ENCODE measurements at places on chromosomes 6 and 20. TPM values are rescaled to one million over a fixed set of nuclear protein-coding genes. Genes with fewer than 3 reads are reported as not detected.

- DNase-seq: no peak
These were observed 29.0 kb downstream of the L3MBTL3 start for GRCh38 chr6:130047088-130047995.

- no peak for DNase-seq
These were observed 131.1 kb downstream of the VEGFA start for GRCh38 chr6:43900916-43901732.

GRCh38 chr6:169926617-169927417 lies 175.4 kb downstream of the ERMARD start:
- DNase-seq: no peak

GRCh38 chr6:34063651-34064050 lies 82.2 kb downstream of the GRM4 start:
- DNase-seq: no peak

DNA sequence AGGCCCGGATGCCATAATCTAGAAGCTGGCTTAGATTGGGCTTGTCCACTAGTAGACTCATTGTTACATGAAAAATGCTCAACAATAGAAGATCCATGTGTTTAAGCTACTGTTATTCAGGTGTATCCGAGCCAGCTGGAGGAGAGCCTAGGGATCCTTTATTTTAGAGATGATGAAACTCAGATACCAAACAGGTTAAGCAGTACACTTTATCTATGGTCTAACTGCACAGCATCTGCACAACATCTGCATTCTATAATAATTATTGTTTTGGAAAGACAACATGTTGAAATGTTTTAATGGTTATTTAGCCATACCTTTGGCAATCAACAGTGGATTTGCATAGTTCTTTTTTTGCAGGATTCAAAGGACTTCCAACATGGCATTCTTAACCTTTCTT lies 134.1 kb downstream of the RFPL4B start:
- DNase-seq: no peak

GRCh38 chr6:37580176-37580955 lies 80.7 kb upstream of the CCDC167 start:
- DNase-seq: no peak

- no peak for DNase-seq
These were observed 684.6 kb downstream of the RFPL4B start for GRCh38 chr6:113031591-113032238.

Gene SPEF1
- total RNA-seq: not detected

Gene MEI4
- not detected for total RNA-seq

Measured in glomerular endothelial cell (primary cell).